ENCODE measurements at places on chromosomes 5 and 9.

- no peak for DNase-seq
These were observed 14.7 kb upstream of the MLLT3 start for GRCh38 chr9:20636888-20637440.

DNA sequence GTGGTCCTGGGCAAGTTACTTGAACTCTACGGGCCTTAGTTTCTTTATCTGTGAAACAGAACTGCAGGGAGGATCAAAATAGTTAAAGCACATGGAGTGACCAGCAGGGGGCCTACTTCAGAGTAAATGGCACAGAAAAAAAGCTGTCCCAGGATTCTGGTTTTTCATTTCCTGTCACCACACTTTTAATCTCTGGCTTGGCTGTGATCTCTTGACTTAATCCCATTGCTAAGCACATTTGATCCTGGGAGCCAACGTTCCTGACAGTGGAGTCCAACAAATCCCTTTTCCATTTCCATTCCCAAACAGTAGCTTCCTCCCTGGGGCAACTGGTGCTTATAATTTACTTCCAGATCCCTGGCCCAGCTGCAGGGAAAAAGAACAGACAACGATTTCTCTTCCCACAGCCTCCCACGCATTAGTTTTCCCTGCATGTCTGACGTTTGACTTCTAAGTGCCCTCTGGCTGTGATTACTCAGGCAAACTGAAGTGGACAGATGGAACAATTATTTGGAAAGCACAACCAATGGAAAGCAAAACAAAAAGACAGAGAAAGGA lies 136.5 kb upstream of the STK32A start:
- DNase-seq = no peak

- DNase-seq = peak; percentile 37
These were observed 36.4 kb upstream of the IPPK start for GRCh38 chr9:92706218-92706940.

DNA sequence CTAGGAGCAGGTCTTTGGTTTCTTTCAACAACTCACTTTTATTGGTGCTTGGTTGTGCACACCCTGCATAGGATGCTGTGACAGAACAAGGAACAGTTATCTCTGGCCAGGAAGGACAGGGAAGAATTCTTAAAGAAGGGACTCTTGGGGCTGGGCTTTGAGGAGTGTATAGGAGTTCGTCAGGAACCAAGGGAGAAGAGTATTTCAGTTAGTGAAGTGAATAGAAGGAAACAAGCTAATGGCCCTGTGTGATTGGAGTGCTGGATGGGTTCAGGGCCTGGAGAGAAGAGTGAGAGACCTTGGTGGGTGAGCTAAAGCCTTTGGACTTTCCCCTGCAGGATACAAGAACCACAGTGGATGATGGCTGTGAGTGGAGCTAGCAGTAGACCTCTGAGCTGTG lies 32.2 kb downstream of the DAB2IP start:
- DNase-seq = no peak

GRCh38 chr5:179858241-179858585 lies 404 bp downstream of the MRNIP start:
- DNase-seq = peak; percentile 65

DNA sequence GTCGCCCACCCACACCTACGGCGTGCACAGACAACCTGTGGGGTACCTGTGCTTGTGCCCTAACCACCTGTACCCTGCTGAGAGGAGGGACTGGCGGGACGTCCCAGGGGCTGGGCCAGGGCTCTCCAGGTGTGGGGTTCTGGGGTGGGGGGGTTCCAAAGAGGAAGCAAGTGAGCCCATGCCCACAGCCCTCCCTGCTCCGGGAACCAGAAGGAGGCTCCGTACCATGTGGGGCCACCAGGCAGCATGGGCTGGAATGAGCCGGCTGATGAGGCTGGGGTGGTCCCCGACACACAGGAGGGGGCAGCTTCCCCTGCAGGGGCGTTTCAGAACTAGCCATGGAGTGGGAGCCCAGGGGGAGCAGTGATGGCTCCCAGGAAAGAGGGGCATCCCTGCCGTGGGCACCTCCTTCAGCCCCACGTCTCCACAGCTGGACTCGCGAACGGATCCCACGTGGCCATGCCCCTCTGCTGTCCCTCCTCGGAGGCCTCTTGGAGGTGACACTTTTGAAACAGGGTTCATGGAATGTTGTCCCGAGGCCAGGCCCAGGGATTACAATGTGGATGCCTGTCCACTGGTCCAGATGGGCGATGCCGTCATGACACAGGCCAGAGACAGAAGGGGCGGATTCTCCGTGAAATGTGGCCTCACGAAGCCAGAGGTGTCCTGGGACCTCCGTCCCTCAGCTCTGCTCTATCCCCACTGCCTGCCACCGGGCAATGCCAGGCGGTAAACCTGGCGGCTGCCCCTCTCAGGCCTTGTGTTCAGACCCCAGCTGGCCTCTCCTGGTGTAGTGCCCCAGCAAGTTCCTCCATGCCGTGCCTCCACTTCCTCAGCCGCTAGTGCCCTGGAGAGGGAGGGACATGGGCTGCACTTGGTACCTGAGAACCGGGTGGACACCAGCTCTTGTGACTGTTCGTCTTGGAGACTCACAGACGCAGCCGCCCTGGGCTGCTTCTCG lies 33.6 kb upstream of the IRX4 start:
- no peak for DNase-seq

GRCh38 chr5:120808606-120809005 lies 344.5 kb downstream of the PRR16 start:
- DNase-seq = no peak

- no peak for DNase-seq
These were observed 26.2 kb downstream of the ARL14EPL start for GRCh38 chr5:116058346-116058936.

- peak; percentile 6 for DNase-seq
These were observed 839 bp downstream of the MED27 start for GRCh38 chr9:132078699-132079356.

DNA sequence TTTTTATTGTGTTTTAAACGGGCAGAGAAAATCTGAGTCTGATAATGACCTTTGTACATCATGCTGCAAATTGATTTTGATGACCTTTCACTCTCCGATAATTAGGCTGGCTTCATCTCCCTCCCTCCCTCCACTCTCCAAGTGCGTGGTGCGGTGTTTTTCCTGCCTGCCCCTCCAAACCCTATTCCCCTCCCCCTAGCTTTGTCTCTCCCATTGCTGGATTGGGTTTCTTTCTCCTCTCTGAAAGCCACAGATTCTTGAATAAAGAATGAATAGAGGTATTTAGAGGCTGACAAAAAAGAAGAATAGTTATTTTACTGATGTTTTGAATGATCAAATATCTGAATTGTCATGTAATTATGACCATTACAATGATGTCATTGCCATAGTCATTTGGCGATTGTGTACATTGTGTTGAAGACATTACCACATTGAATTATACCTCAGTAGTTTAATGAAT lies 571.1 kb upstream of the ZNF608 start:
- no peak for DNase-seq

GRCh38 chr5:135154197-135154596 lies 120.2 kb upstream of the PITX1 start:
- no peak for DNase-seq

DNA sequence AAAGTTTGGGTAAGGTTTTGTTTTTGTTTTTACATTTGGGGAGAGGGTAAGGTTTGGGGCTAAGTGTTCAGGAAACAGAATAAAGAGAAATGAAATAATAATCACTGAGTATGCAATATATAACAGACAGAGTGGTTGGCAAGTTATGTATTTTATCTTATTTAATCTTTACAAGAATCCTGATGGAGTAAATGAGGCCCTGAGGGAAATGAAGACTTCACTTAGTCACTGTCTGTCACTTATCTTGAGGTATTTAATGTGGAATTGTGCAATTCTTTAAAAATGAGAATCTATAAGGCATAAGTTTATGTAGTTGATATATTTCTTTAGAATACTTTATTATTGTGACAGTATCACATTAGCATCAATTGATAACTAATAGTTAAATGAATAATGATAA lies 48.1 kb downstream of the TEK start:
- DNase-seq = no peak

DNA sequence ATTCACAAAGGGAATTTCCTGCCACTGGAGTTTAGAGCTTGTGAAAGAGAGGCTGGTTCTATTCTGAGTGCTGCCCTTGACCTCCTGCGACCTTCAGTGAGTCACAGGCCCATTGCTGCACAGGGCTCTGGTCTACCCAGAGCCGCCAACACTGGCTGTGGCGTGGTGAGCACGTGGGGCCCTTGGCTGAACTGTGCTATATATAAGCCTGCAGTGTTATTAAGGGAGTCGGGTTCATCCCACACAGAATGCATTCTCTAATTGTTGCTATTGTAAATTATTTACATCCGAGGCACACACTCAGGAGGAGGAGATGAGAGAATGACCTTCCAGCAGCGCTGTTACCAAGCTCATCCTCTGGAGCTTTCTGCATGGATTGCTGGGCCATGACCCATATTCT lies 47.1 kb downstream of the BRINP1 start:
- DNase-seq = no peak

GRCh38 chr5:169583101-169583423 lies 511 bp upstream of the SPDL1 start:
- no peak for DNase-seq

DNA sequence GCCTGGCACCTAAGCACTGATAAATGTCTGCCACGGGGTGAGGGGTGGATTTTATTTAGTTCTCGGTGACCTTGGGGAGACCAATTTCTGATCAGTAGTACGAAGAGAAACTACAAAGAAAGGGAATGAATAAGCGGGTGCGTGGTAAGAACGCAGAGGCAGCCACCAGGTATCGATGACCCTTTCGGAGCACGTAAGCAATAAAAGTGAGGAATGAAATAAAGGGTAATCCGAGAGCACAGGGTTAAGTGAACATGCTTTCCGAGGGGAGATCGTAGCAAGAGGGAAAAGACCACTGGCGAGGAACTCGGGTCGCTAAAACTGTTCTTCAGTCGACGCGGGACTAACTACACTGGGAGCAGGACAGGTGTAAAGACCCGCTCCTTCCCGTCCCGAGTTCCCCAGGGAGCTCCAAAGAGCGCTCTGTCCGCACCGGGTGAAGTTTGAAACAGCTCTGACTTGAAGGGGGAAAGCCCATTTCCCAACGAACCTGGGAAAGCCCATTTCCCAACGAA lies 1.1 kb downstream of the ELOVL7 start:
- DNase-seq = no peak

DNA sequence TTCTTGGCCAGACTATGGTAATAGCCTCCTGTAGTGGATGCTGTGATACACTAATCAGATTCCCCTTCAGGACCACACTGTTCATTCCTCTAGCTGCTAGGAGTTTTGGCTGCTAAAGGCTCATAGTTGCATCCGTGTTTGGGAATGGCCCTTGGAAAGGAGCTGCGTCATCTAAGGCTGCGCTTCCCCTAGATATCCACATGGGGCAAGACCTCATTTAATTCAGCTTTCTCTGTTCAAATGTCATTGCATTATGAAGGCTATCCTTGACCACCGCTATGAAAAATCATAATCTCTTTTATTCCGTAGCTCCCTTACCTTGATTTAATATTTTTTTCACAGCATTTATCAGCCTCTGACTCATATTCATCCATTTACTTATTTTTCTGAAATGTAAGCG lies 258.3 kb upstream of the NR4A3 start:
- no peak for DNase-seq

DNA sequence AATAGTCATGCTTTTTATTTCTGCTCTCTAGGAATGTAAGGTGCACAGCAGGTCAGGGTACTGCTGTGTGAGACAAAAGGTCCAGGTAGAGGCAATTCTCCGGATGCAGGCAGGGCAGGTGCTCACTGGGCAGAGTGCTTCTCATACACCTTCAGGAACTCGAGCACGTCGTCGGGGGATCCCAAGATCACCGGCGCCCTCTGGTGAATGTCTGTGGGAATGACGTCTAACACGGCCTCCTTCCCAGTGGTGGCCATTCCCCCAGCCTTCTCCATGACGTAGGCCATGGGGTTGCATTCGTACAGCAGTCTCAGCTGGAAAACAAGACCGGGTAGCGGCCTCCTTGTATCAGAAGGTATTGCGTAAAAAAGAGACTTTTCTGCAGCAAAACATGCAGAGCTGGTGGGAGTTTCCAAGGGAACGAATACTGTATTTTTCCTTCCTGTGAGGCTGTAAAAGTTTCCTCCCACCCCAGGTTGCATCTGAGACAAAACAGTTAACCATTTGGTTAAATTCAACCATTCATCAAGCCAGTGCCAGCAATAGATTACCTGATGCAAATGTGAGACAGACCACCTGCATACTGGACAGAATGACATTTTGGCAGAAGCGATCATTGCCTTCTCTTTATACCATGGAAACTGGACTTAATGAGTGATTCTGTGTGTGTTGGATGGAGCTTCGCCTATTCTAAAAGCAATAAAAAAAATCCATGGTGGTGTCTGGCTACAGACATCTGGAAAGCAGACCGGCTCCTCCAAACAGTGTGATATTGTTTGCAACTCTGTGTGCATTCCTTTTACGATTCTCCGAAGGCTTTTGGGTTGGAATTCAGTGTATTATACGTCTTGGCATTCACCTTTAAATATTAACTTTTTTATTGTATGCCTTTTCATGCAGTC lies 9.9 kb upstream of the FBP2 start:
- DNase-seq = peak; percentile 69
